ENCODE measurements at places on chromosomes 3 and 15.

GRCh38 chr3:151558661-151559060 lies 97.8 kb upstream of the IGSF10 start:
- no peak for DNase-seq

- no peak for DNase-seq
These were observed 196.0 kb upstream of the TOPAZ1 start for GRCh38 chr3:44045476-44046275.

DNA sequence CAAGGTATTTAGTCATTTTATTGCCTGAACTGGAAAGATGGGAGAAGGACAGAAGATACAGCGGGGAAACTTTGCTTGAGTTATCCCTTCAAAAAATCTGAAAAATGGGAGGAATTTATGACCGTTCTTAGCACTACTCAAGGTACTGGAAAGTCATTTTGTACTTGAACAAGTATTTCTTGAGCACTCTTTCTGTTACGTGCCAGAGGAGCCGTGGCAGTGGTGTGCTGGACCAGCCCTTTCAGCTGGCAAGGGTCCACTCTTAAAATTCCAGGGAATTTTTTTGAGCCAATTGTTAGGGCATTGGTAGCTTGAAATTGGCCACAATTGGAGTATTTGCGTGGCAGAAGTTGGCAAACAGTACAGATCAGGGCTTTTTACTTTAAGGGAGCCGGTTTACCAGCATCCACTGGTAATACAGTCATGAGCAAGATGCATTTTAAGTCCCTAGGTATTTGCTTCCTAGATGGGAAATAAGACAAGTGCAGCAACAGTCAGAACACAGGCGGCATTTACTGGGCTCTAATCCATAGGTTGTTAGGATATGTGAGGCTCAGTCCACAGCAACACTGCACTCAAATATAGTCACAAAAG lies 145.9 kb upstream of the ST8SIA2 start:
- DNase-seq, result no peak

DNA sequence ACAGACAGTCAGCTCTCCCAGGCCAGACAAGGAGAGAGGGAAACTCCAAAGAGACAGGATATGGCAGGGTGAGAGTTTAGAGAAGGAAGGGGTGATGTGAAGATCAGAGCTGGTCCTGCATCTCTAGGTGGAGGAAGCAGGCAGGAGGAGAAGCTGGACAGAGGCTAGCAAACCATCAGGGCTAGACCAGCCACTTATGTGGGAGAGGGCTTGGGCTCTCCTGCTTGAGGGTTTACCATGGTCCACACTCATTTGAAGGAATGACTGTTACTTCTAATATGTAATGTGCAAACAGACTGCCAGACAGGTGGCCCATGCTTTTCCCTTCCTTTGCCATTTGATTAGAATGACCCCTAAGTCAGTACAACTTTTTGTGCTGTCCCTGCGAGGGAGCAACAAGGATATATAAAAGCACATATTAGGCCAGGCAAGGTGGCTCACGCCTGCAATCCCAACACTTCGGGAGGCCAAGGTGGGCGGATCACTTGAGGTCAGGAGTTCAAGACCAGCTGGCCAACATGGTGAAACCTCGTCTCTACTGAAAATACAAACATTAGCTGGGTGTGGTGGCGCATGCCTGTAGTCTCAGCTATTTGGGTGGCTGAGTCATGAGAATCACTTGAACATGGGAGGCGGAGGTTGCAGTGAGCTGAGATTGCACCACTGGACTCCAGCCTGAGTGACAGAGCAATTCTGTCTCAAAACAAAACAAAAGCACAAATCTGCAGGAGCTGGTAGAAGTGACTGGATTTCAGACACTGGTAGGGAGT lies 41.0 kb upstream of the MANF start:
- DNase-seq, result no peak

GRCh38 chr3:86147119-86147518 lies 843.8 kb downstream of the VGLL3 start:
- DNase-seq, result no peak

GRCh38 chr3:80079886-80080285 lies 312.1 kb upstream of the ROBO1 start:
- no peak for DNase-seq

DNA sequence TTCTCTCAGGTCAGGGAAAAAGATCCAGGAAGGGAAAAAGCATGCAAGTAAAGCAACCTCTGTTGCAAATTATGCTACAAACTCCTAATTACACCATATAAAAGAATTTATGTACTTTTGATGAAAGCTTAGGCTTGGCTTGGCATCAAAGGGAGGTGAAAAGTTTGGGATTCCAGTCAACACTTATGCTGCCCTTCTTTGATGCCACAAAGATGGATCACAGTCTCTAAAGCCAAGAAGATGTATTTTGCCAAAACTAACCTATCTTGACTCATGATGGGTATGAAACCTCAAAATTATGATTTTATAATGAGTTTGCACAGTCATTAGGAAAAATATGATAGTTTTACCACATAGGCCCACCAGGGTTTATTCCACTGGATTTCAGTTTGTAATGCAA lies 101.0 kb upstream of the CCDC80 start:
- DNase-seq, result no peak

DNA sequence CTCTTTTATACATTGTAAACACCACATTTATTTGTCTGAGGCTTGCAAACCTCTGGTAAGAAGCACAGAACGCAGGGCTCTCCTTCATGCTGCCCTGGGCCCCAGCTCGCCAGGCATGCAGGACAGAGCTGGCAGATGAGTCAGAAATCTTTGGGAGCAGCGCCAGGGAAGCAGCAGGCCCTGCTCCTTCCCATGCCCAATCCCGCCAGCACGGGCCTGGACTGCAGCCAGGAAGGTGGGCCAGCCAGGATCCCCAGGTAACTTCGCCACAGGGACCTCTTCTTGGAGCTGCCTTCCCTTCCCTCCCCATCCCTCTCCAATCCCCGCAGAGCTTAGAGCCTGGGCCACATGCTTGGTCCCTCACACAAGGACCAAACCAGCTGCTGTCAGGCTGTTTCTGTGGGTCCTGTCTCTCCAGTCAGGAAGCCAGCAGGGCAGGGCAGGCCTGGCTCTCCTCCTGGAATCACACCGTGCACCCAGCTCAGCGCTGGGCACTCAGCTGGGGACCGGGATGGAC lies 8.8 kb downstream of the STOML1 start:
- no peak for DNase-seq

GRCh38 chr3:193240436-193240849 lies 579 bp upstream of the PLAAT1 start:
- DNase-seq, result no peak

DNA sequence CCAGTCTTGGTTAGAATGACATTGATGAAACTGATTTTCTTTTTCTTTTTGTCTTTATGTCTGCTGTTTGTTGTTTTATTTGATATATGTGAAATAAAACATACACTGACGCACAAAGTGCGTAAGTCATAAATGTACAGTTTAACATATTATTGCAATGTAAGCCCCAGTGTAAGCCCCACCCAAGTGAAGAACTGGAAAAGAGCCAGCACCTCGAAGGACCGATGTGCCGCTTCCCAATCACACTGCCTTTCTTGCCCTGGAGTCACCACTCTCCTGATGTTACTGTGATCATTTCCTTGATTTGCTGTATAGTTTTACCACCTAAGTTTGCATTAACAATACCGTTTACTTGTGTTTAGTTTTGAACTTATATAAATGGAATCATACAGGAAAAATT lies 128.4 kb upstream of the LPP start:
- no peak for DNase-seq

- DNase-seq, result no peak
These were observed 1099.3 kb downstream of the ROBO2 start for GRCh38 chr3:78139166-78139565.

- DNase-seq, result no peak
These were observed 46.2 kb upstream of the PLCL2 start for GRCh38 chr3:16838561-16838960.

- no peak for DNase-seq
These were observed 11.5 kb downstream of the RBPMS2 start for GRCh38 chr15:64763874-64764273.

DNA sequence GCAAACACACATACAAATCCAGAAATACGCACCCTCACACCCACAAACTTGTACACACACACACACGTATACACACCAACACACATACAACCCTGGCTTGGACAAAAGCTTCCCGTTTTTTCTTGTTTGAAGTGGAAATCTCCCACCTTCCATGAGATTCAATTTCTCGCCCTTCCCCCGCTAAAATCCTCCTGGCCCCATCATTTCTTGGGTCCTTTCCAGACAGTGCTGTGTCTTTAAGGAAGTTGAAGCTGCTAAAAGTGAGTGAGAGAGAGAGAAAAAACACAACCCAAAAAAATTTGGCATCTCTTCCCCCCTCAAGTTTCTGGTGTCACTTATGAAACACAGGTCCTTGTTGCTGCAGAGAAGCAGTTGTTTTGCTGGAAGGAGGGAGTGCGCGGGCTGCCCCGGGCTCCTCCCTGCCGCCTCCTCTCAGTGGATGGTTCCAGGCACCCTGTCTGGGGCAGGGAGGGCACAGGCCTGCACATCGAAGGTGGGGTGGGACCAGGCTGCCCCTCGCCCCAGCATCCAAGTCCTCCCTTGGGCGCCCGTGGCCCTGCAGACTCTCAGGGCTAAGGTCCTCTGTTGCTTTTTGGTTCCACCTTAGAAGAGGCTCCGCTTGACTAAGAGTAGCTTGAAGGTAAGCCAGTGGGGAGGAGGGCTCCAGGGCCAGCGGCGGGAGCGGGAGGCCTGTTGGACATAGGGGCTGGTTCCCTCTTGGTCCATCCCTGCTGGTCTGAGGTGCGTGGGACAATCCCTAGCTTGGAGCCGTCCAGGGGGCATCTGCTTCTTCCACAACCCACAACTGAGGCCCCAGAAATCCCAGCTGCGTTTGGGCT lies at the start of gene ISLR:
ISLR (plus strand) TSS at position 331 of the 839 bp plus-strand sequence. CDS start 1,149 bp downstream, outside the sequence.
- DNase-seq, result peak; percentile 52

DNA sequence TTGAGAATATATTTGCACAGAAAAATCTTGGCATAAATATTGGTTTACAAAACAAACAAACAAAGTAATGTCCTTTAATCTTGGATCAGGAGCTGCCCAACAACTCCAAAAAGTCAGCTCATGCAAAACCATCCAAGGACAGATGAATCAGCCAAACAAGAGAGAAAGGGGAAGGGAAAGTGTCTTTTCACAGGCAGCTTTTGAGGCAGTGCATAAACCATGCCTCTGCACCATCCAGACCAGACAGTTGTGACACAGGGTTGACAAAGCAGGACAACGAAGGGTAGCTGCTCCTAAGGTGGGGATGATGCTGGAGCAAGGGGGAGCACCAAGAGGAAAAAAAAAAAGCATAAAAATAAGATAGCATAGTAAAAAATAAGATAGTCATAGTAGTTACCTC lies 8.7 kb downstream of the CD86 start:
- no peak for DNase-seq

GRCh38 chr3:62922326-62922725 lies 47.1 kb upstream of the CADPS start:
- DNase-seq, result no peak

DNA sequence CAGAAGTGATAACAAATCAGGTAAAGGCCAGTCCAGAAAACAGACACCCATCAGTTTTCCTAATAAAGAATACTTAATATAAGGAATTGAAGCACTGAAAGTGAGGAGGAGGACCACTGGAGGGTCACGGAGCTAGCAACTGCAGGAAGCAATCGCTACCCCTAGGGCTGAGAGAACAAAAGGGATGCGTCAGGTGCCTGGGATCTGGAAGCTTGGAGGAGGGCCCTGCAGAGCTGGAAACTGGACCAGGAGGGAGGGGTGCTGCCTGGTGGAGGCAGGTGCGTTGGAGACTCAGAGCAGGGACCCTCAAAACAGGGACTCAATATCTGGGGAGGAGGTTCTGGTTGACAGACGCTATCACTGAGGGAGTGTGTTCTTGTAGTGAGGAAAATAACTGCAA lies 308.1 kb upstream of the RASGRP1 start:
- DNase-seq, result no peak

DNA sequence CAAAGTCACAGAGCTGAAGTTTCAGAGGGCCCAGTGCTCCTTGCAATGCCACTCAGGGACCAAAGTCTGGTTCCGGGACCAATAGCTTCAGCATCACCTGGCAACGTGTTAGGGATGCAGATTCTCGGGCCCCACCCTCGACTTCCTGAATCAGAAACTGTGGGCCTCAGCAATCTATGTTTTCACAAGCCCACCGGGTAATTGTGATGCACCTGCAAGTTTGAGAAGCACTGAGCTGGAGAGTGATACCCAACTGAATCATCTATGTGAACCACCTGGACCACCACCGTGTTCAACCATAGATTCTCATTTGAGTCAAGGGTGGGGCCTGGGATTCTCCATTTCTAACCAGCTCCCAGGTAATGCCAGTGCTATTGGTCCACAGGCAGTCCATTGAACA lies 55.7 kb downstream of the CORO2B start:
- no peak for DNase-seq

DNA sequence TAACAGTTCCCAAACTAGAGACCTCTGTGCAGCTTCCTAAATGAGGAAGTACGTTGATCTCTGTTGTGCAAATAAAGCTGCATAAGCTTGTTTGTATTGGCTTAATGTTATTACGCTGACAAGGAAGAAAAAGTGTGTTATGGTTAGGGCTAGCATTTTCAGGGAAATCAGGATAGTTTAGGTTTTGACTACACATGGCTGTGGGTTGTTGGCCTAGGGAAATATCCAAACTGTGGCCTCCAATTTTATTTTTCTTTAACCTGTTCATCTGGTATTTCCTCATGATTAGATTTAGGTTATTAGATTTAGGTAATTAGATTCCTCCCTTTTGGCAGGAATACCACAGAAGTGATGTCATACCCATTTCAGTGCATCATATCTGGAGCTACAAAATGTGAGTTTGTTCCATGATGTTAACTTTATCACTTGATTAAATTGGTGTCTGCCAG lies 8.7 kb upstream of the MCCC1 start:
- DNase-seq, result no peak

DNA sequence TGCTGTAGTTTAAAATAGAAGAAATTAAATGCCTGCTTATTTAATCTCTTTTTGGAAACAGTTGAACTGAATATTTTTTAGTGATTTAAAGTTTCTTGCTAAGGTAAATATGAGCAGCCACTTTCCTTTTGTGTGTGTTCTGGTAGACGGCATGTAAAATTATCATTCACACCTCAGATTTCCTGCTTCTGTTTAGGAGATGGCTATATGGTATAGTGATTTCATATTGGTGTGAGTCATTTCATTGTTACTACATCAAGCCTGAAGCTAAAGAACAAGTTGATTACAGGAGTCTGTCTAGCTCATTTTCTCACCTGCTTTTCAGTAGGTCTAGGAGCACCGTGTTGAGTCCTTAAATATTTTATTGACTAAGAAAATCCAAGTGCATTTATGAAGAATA lies 2.2 kb downstream of the LRCH3 start:
- no peak for DNase-seq

DNA sequence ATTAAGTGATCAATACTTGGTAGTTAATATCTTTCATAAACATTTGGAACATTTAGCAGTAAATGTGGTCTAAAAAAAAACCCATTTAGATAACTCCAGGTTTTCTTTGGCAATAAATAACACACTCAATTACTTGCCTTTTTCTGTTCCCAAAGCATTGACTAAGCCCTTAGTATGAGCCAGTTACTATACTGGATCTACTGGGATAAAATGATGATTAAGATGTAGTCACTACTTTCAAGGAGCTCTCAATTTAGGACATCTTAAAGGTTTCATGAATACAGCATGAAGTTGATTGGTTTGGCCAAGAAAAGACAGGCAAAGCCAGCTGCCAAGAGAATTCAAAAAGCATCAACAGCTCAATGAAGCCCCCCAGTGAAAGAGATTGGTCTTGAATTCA lies 250.9 kb downstream of the EPHA3 start:
- no peak for DNase-seq

GRCh38 chr3:135918600-135918999 lies 46.9 kb upstream of the PPP2R3A start:
- DNase-seq, result no peak

GRCh38 chr3:48128774-48129173 lies 59.4 kb downstream of the CDC25A start:
- DNase-seq, result no peak
